Cardiac fibroblast (primary cell): ENCODE measurements at places on chromosomes 2 and 18.
A peak's percentile ranks its signal among the peaks of the same experiment; 100 is the strongest.

DNA sequence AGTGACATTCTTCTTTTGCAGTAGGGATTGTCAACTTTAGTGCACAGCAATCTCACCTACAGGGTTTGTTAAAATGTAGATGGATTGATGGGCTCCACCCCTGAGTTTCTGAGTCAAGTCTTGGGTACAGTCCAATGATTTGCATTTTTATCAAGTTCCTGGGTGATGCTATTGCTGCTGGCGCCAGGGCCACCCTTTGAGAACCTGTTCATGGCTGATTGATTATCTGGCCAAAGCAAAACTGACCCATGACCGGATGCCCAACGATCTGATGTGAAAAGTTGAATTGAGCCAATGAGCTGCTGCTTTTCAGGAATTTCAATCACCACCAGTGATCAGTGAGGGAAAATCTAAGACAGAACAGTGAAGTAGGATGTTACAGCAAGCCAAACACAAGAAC is 675.3 kb downstream of the TMEM182 start:
- DNase-seq = no peak

- DNase-seq = no peak
Measured at GRCh38 chr2:136143603-136144451, 25.9 kb upstream of the CXCR4 start.

- no peak for DNase-seq
Measured at GRCh38 chr2:196984903-196985302, 58.4 kb upstream of the PGAP1 start.

DNA sequence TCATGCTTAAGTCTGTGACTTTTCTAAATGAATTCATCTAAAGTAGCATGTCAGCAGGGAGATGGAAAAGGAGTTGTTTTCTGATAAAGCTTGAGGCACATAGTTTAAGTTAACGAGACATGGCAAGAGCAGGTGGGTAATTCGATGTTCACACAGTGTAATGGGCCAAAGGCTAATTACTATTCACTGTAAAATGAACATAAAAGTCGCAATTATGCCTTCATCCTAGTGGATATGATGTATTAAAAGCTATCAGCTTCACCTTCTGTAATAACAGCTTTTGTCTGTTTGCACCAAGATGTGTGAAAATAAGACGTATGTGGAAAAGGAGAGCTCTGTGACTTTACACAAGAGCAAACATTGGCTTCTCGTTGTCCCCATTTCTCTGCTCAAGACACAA is 94.2 kb upstream of the CDH20 start:
- no peak for DNase-seq

- no peak for DNase-seq
Measured at GRCh38 chr2:47270421-47270820, 115.3 kb upstream of the STPG4 start.

DNA sequence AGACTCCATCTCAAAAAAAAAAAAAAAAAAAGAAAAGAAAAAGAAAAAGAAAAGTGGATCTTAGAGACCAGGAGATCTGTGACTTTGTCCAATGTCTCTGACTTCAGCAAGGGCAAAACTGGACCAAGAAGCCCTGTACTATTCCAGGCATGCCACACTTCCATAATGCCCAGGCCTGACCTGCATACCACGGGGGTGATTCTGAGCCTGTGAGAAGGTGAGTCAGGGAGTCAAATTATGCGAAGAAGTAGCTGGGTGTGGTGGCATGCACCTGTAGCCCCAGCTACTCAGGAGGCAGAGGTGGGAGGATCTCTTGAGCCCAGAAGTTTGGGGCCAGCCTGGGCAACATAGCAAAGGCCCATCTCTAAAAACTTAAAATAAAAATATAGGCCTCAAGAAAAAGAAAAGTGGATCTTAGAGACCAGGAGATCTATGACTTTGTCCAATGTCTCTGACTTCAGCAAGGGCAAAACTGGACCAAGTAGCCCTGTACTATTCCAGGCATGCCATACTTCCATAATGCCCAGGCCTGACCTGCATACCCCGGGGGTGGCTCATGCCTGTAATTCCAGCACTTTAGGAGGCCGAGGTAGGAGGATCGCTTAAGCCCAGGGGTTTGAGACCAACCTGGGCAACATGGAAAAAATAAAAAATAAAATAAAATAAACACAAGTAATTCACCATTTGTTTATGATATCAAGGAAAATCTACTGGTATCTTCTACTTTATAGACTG is 12.2 kb upstream of the PUM2 start:
- no peak for DNase-seq

GRCh38 chr18:9835113-9835755 is 50.5 kb upstream of the TXNDC2 start:
- DNase-seq = no peak

GRCh38 chr2:226411727-226412360 is 387.8 kb downstream of the IRS1 start:
- no peak for DNase-seq

- no peak for DNase-seq
Measured at GRCh38 chr18:39340418-39340817, 1774.8 kb upstream of the CELF4 start.

- no peak for DNase-seq
Measured at GRCh38 chr2:49714454-49714853, 560.1 kb upstream of the FSHR start.

- DNase-seq = peak; percentile 56
Measured at GRCh38 chr18:48777026-48777743, 173.6 kb downstream of the SMAD7 start.

DNA sequence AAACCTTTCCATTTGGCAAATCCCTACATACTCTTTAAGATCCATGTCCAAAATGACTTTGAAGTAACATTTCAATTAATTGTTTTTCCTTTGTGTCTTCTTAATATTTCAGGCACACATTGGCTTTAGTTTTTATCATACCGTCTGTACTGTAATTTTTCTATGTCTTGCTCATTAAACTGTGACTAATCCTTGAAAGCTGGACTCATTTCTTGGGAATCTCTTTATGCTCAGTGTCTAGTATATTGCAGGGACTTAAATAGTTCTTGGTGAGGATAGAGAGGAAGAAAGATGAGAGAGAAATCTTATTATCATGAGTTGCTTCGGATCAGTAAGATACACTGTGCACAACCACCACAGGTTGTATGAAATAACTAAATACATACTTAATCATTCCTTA is 448.3 kb upstream of the ST6GAL2 start:
- DNase-seq = peak; percentile 11

DNA sequence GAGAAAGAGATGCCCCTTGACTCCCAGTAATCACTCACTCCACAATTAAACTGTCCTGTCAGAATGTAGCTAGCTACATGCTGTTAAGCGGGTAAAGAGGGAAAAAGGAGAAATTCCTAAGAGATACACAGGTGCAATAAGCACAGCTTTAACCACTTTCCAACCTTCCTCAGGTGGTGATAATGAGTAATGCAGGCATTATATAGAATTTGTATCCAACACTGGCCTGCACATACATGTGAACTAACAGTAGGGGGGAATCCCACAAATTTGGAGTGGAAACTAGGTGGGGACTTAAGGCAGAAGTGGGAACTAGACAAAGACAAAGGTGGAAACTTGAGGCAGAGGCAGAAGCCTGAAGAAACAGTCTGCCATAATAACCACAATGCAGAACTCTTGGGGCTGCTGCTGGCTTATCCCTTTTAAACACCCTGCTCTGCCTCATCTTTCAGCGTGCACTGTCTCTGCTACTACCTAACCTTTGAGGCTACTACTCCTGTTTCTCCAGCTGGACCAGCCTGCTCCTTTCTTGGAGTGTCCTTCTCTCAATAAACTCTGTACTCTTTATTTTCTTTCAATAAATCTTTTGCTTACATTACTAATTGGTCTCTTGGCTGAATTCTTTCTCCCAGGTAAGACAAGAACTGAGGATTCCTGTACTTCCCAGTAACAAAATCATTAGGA is 259.7 kb downstream of the PDE11A start:
- DNase-seq = no peak

GRCh38 chr18:74840492-74841167 is 243.0 kb downstream of the ZNF407 start:
- peak; percentile 89 for DNase-seq

DNA sequence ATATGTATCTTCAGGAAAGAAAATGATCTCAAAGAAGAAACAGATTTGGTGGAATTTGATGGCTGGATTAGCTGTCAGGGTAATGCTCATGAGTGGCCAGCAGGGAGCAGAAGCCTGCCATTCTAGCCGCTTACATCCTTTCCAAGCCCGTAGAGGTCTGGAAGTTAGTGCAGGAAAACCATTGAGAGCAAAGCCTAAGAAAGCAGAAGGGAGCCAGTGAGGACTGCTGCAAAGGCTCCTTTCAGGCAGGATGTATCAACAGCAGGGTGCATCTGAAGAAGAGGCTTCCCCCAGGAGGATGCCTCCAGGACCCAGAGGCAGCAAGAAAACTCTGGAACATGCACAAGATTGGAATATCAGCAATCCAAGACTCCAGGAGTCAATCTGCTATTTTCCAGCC is 22.9 kb upstream of the LBH start:
- DNase-seq = peak; percentile 87

- peak; percentile 72 for DNase-seq
Measured at GRCh38 chr2:38740851-38741731, 10.1 kb downstream of the SRSF7 start.

GRCh38 chr2:158498043-158498748 is 41.4 kb downstream of the PKP4 start:
- peak; percentile 27 for DNase-seq

DNA sequence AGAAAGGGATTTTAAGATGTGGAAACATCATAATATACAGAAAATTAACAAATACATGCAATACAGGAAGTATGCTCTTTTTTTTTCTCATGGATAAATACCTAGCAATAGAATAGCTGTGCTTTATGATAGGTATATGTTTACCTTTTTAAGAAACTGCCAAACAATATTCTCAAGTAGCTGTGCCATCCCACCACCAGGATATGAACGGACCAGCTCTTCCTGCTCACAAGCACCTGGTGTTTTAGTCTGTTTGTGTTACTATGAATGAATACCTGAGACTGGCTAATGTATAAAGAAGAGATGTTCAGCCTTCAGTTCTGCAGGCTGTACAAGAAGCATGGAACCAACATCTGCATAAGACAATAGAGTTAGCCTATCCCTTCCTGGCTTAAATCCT is 19.9 kb upstream of the UGT1A8 start:
- no peak for DNase-seq

- no peak for DNase-seq
Measured at GRCh38 chr2:59584958-59585357, 968.5 kb downstream of the BCL11A start.

GRCh38 chr2:185127412-185127811 is 529.1 kb downstream of the ZNF804A start:
- DNase-seq = no peak

DNA sequence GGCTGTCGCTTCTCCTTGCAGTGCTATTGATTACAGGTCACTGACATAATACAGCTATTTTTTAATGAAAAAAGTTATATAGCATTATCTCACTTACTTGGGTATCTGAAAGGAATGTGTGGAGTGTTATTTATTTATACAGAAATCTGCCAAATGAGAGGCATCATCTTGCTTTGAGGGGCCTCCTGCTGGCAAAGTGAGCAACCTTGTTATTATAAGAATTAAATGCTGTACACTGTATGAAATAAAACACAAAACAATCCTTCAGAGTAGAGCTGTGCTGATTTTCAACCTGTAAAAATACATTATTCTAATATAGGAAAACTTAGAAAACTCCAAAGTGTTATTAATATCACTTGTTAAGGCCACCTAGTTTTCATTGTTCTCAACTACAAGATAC is 20.9 kb downstream of the ERBB4 start:
- no peak for DNase-seq

GRCh38 chr2:27086090-27086723 is 365 bp upstream of the KHK start:
- DNase-seq = peak; percentile 95

DNA sequence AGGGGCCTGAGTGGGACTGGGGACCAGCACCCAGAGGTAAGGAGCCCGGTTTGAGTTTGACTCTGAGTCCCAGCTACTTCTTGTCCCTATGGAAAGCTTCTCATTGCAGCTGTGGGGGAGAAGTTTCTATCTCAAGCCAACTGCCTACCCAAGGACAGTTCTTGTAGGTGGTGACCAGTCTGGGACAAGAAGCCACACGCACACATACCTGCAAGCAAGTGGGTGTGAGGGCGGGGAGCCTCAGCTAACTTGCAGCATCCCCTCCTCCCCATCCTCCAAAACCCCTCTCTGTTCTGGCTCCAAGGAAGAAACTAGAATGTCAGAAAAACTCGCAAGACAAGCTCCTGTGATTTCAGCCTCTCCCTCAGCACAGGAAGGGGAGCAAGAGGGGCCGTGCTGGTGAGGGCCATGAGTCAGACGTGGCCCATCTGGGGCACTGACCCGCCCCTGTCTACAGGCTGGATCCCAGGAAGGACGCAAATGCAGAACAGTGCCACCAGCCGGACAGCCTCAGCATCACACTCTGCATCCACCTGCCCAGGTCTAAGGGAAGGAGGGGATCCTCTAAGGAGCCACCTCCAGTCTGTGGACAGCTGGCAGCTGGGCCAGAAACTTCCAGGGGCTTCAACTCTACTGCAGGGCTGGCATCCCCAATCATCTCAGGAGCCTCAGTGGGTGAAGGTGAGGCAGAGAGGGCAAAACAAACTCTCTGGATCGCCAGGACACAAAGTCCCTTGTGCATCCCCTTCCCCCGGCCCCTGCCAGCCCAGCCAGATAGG is 103.4 kb downstream of the TNS1 start:
- DNase-seq = peak; percentile 87

GRCh38 chr2:34670482-34670881 is 1071.4 kb upstream of the FAM98A start:
- DNase-seq = no peak
